Endothelial cell (in vitro differentiated cells): ENCODE measurements at places on chromosomes 6 and 20. TPM values are rescaled to one million over a fixed set of nuclear protein-coding genes. Genes with fewer than 3 reads are reported as not detected.

SUPT3H gene
- total RNA-seq = 28.5 TPM

TCEA2 gene
- total RNA-seq = 123 TPM

RFX6 gene
- not detected for total RNA-seq

EDN1 gene
- 8.3 TPM for total RNA-seq

ARMH2 gene
- not detected for total RNA-seq

STK38 gene
- 41.4 TPM for total RNA-seq

LPA gene
- total RNA-seq = not detected

DNA sequence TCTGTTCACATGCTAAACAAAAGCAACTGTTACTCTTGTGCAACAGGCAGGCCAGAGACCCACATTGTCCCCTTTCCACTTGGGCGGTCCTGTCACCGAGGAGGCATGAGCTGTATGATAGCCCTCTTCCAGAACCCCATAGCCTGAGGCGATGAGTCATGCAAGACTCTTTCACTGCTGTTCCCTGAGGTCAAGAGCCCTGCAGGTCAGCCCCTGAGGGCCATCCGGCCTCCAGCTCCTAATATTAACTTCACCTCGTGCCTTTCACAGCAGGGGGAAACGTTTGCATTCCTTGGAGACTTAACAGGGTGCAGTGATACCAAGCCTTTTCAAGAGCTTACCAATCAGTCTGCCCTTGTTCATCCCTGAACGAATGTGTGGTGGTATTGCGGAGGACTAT is 253.3 kb upstream of the ECI2 start:
- DNase-seq = no peak

GRCh38 chr6:56087421-56087820 is 160.0 kb downstream of the COL21A1 start:
- DNase-seq = no peak

DNA sequence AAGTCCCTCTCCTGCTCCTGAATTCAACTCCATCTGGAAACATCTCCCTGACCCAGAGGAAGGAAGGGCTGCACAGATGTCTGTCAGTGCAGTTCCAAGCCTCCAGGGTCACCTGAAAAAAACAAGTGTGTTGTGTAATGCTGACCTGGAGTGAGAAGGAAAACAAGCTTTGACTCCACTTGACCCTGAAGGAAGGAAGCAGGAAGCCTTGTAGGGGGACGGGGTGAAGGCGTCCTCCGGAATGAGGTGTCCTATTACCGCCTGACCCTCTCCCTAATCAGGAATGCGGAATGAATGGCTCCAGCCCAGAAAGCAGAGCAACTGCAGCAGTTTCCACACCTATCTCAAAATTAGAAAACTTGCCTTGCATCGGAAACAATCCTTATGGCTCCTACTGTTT is 13.9 kb upstream of the ADGRF5 start:
- DNase-seq = peak; percentile 61

GRCh38 chr20:57372581-57373350 is 18.4 kb upstream of the RBM38 start:
- DNase-seq = no peak

GRCh38 chr6:169536446-169537170 is 165.2 kb downstream of the WDR27 start:
- no peak for DNase-seq

GRCh38 chr20:53736757-53737395 is 143.2 kb upstream of the ZNF217 start:
- DNase-seq = no peak

DNA sequence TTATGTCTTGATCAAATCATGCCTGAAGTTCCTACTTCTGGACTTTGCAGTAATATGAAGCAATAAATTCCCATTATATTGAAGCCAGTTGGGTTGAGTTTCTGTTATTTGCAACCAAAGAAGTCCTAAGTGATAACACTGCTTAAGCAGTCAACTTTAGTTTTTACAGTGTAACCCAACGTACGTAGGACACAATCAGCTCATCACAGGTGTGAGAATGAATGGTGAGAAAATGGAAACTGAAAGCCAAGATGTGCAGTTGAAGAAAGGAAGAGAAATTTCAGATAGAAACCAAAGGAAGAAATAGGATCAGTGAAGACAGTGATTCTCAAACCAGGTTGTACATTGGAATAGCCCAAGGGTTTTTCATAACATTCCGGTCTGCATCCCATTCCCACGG is 211.4 kb upstream of the ZFP64 start:
- DNase-seq = no peak

GRCh38 chr6:133817460-133818047 is 71.4 kb upstream of the TCF21 start:
- DNase-seq = peak; percentile 61

- DNase-seq = no peak
Observed at GRCh38 chr6:110337486-110337885, 20.7 kb downstream of the METTL24 start.

GRCh38 chr6:111994791-111995190 is 59.1 kb upstream of the CCN6 start:
- no peak for DNase-seq

- no peak for DNase-seq
Observed at GRCh38 chr6:31057426-31058003, 47.2 kb downstream of the MUC22 start.

GRCh38 chr6:53461041-53461656 is 83.8 kb downstream of the GCLC start:
- DNase-seq = no peak

DNA sequence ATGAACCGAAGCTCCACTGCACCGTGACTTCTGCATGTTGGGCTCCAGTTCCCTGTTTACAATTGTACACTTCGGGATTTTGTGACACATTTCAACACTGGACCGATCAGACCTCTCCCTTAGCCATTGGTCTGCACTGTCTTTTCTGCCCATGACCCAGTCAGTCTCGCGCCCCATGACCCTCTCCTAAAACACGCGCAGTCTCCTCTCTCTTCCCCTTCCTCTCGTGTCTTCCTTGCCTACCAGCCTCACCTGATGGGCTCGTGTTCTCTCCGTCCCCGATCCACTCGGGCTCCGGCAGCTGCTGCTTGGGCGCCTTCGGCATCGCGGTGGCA is 535 bp upstream of the ABCF1 start:
- no peak for DNase-seq
